Amniotic epithelial cell (primary cell): ENCODE measurements at places on chromosomes 13 and 19.

DNA sequence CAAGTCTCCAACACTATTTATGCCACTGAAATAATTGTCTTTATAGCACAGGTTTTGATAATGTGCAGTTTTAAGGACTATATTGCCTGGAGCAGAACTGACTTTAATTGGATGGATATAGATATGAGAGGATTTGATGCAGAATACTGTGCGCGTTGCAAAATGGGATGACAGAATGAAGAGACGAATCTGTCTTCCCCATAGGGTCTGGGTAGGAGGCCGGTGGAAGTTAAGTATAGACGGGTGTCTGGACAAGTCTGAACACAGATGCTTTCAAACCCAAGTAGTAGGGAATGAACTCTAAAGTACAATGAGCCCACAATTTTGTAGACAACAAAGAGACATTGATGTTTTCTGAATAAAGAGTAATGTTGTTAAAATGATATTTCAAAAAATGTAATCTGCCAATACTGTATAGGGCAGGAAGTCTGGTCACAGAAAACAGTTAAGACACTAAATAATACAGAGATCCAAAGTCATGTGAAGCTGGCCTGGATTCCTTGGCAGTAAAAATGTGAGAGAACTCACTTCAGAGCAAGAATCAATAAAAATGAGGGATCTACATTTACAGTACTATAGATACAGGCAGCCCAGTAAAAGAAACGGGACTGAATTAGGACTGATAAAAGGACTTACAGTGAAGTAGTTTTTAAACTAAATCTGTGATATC is 125.5 kb downstream of the ENOX1 start:
- DNase-seq: no peak

- DNase-seq: no peak
Observed at GRCh38 chr19:5355076-5355475, 14.5 kb upstream of the PTPRS start.

- peak; percentile 65 for DNase-seq
Observed at GRCh38 chr13:32902029-32902780, 114.0 kb upstream of the KL start.

- no peak for DNase-seq
Observed at GRCh38 chr13:27440408-27440807, 10.0 kb downstream of the MTIF3 start.

DNA sequence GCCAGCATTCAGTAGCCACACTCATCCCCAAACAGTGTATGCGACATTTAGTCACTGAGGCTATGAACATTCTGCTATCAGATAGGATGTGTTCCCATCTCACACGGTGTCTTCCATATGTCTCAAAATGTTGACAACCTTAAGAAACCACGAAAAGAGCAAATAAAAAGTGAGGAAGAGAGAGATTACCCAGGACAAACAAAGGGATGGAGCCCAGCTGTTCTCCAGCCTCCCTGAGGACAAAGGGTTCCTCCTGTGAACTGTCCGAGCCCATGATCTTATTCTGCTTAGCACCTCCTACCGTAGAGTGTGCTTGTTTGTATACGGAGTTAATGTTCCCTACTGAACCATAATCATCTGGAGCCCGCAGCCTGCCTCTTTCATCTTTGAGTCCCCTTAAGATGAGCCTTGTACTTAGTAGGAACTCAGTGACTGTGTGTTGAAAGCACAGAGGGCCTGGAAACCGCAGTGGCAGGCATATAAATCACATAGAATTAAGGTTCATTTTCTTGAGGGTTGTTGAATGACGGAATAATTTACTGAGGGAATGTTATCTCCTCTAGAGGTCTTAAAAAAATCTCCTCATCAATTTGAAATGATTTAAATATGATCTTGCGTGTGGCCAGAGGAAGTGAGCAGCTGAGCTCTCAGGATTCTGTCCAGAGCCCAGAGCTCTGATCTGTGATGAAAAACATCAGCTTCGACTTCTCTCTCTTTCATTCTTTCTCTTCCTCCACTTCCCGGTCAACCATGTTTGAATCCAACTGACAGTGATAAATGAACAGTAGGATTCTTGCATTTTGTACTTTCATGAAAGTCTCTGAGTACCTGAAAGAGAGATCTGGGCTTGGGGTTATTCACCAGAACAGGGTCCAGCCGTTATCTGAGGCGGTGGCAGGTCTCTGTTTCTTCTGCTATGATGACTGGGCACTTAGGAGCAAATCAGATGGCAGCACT is 200.5 kb downstream of the KLF5 start:
- DNase-seq: peak; percentile 92

DNA sequence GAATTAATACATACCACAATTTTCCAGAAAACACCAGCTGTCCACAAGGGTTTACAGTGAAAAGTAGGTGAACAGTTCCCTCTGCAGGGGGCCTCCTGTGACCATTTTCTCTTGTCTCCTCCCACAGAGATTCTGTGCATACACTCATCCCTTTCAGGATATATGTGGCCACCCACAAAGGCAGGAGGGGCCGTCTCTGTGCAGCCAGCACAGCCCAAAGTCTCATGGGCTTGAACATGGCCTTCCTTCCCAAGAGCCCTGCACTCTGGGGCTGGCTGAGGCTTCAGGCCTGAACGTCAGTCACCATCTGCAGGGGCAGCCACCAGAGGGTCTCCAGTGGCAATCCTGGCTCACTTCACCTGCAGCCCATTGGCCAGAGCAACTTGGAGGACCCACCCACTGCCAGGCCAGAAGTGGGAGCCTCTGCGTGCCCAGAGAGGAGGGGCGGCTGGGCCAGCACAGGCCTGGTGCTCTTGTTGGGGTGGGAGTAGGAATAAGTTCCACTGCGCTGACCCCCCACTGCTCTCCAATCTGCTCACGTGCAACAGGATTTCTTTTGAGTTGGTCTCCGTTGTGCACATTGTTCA is 25.1 kb downstream of the TMEM161A start:
- peak; percentile 57 for DNase-seq

DNA sequence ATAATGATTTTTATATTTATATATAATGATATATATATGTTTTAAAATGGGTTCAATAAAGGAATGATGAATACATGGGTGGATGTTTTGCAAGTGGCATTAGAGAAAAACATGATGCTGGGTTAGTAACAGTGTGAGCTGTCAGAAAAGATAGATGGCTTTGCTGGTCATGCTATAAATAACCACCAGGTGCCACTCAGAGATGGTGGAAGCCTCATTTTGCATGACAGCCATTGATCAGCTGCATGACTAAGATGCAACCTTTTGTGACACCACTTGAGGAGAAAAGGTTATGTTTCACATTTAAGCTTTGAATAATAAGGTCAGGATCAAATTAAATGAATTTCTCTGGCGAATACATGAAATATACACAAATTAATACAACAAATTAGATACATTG is 737.7 kb downstream of the PCDH9 start:
- DNase-seq: peak; percentile 10

DNA sequence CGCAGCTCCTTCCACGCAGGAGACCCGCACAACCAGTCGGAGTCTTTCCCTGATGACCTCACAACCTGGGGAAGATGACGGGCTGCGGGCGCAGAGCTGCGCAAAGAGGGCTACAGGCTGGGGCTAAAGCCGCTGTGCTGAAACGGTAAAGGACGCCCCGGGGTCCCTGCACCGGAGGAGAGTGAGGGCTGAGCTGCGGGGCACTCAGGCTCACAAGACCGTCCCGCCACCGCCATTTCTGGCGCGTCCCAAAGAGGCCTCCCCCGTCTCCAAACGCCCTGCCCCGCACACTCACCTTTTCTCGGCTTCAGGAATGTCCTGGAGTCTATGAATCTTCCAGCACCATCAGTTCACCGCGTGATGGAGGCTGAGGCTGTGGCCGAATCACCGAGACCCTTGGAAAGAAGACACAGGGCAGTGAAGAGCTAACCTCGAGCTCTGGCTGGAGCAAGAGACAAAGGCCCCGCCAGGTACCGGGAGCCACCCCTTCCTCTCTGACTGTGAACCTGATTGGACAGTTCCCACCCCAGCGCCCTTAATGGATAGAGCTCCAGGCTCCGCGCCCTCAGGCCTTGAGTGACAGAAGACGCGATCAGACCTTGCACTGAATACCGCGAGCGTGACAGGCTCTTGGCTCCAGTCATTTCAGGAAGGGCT is 41.8 kb upstream of the ZNF429 start:
- peak; percentile 33 for DNase-seq

DNA sequence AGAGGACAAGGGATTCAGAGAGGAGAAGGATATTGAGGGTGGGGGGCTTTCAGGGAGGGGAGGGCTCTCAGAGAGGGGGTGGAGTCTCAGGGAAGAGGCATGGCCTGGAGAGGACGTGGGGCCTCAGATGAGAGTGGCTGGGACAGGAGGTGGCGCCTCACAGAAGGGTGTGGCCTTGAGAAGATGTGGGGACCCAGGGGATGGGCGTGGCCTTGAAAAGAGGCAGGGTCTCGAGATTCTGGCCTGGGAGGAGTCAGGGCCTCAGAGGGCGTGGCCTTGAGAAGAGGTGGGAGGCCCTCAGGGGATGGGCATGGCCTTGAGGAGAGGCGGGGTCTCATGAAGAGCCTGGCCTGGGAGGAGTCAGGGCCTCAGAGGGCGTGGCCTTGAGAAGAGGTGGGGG is 23.7 kb upstream of the TNFSF14 start:
- DNase-seq: no peak

DNA sequence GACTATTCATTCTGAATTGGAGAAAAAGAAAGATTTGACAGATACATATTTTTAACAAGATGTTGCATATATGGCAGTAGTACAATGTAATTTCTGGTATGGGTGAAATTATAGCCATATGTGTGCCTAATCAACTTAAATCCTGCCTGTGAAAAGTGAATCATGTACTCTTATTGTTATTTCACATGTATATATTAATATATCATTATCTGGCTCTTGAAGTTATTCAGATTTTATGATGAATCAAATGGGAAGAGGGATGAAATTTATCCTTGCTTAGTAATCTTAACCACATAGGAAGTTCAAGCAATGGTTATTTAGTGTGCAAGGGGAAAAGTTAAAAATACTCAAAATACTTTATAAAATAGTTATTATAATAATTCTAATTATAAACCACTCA is 80.5 kb downstream of the GPC6 start:
- DNase-seq: no peak

- no peak for DNase-seq
Observed at GRCh38 chr13:97214921-97215320, 7.2 kb upstream of the MBNL2 start.

DNA sequence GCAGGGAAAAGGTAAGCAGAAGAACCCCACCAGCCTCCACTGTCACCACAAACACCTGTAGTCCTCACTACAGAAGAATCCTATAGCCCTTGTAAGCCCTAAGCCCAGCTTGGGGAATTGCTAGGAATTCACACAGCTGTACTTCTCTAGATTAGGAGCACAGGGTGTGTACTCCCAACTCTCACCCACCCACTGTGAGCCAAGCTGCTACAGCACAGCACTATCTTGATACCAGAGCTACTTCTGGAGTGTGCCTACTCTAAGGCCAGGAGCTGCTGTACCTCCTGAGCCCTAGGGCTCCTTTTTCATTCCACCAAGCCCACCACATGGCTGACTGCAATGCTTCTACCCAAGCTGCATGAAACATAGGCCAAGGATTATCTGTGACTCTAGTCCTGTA is 122.3 kb upstream of the WASF3 start:
- no peak for DNase-seq

- no peak for DNase-seq
Observed at GRCh38 chr13:33544308-33544707, 258.8 kb upstream of the STARD13 start.

DNA sequence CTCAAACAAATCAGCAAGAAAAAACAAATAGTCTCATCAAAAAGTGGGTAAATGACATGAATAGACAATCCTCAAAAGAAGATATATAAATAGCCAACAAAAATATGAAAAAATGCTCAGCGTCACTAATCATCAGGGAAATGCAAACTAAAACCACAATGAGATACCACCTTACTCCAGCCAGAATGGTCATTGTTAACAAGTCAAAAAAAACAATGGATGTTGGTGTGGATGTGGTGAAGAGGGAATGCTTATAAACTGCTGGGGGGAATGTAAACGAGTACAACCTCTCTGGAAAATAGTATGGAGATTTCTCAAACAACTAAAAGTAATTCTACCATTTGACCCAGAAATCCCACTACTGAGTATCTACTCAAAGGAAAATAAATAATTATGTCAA is 239.2 kb upstream of the RFC3 start:
- no peak for DNase-seq
